ACHN (cell line): ENCODE measurements at places on chromosomes 1 and 21.

GRCh38 chr21:38306433-38307141, 49.8 kb downstream of the KCNJ15 start:
- DNase-seq: no peak

DNA sequence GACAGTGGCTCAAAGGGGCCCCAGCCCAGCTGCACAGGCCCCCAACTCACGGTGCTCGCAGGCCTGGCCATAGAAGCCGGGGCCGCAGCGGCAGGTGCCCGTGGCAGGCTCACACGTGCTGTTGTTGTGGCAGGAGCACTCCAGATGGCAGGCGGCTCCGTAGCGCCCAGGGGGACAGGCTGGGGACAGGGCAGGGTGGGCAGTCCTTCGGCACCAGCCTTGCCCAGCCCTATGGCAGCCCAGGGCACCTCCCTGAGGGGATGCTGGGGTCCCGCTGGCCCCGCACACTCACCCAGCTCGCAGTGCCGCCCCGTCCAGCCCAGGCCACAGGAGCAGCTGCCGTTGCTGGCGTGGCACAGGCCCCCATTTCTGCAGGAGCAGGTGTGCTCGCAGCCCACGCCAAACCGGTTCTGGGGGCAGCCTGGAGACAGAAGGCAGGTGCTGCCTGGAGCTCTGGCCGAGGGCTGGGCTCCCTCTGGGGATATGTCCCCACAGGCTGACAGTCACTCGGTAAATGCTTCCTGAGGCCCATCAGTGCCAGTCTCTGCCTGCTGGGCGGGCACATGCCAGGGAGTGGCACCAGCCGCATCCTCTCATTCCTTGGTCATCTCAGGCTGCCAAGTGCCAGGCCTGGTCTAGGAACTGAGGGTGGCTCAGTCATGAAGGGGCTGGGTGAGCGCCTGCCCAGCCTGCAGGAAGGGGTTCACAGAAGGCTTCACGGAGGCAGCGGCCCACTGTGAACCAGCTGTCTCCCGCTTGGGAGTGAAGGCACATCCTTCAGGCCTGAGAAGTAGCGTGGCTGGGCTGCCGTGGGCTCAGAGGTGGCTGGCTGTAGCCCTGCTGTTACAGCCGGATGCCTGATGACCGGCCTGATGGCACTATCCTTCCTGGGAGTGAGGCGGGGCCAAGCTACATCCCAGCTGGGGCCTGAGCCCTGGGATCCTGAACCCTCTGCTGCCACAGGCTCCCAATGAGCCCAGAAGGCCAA, 40.1 kb downstream of the ARHGEF16 start:
- DNase-seq: no peak

GRCh38 chr21:35102488-35103371, 53.6 kb upstream of the RUNX1 start:
- DNase-seq: no peak

DNA sequence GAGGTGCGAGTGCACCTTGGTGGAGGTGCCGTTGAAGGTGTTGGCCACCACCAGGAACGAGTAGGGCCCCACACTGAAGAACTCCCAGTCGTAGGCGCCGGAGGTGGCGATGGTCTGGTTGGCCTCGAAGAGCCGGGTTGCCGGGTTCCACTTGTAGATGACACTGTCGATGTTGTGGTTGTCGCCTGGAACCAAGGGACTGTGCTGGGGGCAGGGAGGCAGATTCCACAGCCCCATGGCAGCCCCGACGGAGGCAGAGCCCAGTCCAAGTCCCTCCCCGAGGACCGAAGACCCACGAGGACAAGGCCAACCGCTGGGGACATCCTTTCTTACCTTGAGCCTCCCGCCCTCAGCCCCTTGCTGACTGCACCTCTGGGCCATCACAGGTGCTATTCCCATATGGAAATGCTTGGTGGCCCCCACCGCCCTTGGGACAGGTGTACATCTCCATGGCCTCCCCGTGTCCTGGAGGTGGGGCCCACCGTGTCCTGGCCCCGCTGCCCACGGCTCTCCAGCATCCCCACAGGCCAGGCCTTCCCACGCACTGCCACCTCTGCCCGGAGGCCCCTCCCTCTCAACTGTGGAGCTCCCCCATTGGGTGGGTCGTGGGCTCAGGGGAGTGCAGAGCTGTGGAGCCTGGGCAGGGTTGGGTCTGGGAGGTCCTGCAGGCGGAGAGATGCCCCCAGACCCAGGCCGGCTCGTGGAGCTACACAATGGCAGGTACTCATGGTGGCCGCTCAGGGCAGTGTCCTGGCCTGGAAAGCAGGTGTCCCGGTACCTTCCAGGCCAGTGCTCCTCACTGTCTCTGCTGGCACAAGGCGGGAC, 17.9 kb downstream of the KRTAP10-1 start:
- DNase-seq: no peak

DNA sequence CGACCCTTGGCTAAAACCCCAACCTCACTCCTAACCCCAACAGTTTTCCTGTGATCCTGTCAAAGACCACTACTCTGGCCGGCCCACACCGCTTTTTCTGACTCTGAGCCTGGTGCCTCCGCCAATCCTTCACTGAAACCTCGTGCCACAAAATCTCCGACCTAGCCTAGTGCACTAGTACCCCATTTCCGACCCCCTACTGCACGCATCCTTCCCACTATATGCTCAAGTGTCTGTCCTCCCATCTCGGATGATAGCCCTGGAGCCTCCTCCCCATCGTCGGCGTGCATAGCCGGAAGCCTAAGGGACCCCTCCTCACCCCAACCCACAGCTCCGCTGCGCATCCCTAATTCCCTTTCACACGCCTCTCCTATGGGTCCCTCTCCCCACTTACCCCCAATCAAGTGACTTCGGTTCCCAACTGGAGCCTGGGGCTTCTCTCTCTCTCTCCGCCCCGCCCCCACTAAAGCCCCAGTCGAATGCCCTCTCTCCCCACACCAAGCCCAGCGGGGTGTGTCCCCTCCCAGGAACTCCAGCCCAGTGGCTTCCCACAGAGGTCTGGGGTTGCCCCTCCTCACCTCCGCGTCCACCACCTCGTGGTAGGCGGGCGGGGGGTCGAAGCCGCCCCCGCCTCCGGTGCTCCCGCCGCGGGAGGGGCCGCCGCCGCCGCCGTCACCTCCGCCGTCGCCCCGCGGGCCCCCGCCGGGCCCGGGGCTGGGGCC, 791 bp downstream of the USP24 start:
- peak; percentile 60 for DNase-seq

DNA sequence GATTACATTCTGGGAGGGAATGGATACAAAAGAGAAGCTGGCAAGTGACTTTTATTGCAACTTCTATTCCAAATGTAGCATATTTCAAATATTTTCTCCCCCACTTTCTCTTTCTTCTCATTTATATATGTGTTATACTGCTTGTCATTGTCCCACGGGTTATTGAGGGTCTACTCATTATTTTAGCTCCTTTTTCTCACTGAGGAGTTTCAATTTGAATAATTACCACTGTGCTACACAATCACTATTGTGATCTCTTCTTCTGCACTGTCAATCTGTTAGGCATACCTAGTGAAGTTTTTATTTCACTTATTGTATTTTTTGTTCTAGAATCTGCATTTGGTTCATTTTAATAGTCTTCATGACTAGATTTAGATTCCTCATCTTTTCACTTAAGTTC, 339.7 kb downstream of the PTPRC start:
- DNase-seq: no peak

GRCh38 chr1:27218736-27219135, 15.7 kb upstream of the WDTC1 start:
- DNase-seq: no peak

DNA sequence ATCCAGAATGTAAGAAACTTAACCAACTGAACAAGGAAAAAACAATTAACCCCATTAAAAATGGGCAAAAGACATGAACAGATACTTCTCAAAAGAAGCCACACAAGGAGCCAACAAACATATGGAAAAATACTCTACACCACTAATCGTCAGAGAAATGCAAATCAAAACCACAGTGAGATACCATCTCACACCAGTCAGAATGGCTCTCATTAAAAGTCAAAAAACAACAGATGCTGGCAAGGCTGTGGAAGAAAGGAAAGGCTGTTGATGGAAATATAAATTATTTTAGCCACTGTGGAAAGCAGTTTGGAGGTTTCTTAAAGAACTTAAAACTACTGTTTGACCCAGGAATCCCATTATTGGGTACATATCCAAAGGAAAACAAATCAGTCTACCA, 51.2 kb downstream of the RGS4 start:
- DNase-seq: no peak

DNA sequence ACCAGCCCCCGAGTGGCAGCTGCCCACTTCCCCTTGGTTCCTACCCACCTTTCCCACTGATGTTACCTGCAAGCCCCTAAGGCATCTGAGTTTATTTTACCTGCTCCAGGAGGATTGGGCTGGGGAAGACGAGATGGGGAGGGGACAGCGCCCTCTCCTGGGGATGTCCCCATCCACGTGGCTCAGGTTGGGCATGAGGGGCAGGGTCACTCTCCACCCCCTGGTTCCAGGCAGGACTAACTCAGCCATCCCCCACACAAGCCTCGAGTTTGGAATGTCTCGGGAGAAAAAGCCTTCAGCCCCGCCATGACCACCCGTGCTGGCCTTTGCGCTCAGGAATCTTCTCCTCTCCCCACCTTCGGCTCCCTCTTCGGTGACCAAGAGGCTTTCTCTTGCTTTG, 90.0 kb downstream of the ARHGEF10L start:
- no peak for DNase-seq

DNA sequence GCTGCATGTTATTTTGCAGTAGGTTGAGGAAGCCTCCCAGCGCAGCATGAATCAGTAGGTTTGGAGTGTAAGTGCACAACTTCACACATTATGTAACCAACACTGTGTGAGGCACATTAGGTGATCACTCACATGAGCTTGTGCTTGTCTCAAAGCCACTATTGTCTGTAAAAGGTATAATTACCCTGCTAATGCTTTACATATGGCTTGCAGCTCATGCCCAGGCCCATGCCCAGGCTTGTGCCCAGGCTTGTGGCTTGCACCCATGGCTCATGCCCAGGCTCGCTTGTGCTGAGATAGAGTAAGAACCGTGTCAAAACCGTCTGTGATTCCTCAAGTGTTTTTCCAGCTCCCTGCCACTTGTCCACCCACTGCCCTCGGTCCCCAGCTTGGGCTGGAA, 596.3 kb downstream of the LTN1 start:
- DNase-seq: no peak

GRCh38 chr1:71296551-71297134, 215.8 kb upstream of the ZRANB2 start:
- no peak for DNase-seq

DNA sequence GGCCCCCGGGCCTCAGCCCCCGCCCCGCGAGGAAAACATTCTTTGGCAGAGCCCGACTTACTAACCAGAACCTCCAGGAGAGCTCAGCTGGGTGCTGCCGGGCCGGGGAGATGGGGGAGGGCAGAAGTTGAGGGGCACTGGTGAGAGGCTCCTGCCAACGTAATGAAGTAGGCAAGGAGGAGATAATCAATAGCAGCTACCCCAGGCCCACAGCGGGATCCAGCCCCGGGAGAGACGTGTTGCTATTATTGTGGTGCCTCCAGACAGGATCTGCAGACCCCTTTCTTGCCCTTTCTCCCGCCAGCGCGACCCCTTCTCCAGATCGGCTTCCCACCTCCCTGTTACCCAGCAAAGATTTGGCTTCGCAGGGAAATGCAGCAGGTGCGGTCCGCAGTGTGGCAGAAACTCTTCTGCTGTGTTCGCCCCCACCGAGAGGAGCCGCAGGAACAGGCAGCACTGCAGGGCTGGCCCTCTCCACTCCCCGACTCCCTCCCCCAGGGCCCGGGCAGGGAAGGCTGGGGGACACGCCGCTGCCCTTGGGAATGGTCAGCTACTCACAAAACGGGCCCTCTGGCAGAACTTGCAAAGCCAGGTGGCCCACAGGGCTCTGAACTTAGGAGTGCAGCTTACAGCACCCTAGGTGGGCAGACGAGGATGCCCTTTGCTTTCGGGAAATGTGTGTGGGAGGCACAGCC, 1.5 kb upstream of the KCNA2 start:
- DNase-seq: no peak

- DNase-seq: no peak
Measured at GRCh38 chr1:22816067-22816775, 105.6 kb downstream of the EPHB2 start.

DNA sequence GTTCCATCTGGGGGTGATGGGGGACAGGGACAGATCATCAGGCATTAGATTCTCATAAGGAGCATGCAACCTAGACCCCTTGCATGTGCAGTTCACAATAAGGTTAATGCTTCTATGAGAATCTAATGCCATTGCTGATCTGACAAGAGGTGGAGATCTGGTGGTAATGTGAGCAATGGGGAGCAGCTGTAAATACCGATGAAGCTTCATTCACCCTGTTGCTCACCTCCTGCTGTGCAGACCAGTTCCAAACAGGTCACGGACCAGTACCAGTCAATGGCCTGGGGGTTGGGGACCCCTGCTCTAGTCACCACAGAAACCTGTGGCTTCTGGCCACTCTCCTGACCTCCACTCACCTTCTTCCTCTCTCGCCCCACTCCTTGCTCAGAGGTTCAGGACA, 229.9 kb downstream of the PTPRU start:
- DNase-seq: no peak

DNA sequence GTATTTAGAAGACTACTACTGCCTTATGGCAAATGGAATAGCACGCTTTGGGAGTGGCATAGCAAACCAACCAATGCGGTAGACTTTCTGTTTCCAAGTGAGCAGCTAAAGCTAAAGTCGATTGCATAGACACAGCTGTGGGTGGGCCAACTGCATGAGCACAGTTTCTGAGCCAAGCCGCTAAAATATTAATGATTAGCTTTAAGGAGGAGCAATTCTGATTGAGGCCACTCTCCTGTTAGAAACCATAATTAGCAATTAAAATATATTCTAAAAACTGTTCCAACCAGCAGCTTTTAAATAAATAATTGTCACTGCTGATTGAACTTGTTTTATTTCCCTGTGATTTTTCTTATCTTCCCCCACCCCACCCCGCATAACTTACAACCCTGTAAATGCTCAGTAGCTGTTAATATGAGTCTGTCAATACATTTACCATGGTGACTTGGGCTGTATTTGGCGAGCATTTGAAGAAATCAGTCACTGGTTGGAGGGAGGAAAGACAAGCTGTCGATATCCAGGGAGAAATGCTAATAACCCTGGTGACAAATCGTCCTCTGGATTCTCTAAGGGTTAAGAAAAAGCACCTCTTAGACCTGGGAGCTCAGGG, 32.2 kb downstream of the RNF220 start:
- no peak for DNase-seq

- peak; percentile 30 for DNase-seq
Measured at GRCh38 chr1:161166669-161167548, 683 bp downstream of the PPOX start.

- no peak for DNase-seq
Measured at GRCh38 chr1:6777813-6778212, 7.4 kb upstream of the CAMTA1 start.
